HS-27A (cell line): ENCODE measurements at places on chromosomes 5 and 9.

- no peak for DNase-seq
Observed at GRCh38 chr5:93208141-93208751, 372.8 kb downstream of the NR2F1-AS1 start.

- DNase-seq, result no peak
Observed at GRCh38 chr5:113124265-113124664, 147.7 kb downstream of the DCP2 start.

GRCh38 chr5:7047511-7048261, 334.5 kb downstream of the TENT4A start:
- no peak for DNase-seq

DNA sequence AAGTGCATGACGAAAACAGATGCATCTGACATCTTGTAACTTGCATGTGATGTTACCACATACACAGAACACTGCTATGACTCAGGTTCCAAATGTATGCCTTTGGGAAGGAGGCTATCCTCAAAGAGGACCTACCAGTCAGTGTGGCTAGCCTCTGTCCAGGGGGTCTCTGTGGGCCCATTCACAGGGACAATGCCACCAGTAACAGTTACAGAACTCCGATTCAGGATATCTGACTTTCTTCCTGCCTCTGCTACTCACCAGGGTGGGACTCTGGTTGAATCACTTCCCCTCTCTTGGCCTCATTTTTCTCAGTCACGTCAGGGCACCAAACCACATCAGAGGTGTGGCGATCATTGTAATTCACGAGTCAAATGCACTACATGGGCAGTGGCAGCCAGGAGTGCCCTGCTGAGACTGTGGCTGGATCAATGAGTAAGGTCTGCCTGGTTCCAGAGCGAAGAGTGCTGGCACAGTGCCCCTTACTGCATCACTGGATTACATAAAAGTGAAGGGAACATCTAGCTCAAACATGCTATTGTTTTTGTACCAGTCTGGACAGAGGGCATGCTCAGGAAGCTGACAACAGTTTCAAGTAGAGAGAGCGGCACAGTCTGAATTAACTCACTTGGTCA, 13.2 kb downstream of the ATOX1 start:
- DNase-seq, result peak; percentile 79

GRCh38 chr5:35089334-35090314, 41.9 kb upstream of the AGXT2 start:
- peak; percentile 48 for DNase-seq

DNA sequence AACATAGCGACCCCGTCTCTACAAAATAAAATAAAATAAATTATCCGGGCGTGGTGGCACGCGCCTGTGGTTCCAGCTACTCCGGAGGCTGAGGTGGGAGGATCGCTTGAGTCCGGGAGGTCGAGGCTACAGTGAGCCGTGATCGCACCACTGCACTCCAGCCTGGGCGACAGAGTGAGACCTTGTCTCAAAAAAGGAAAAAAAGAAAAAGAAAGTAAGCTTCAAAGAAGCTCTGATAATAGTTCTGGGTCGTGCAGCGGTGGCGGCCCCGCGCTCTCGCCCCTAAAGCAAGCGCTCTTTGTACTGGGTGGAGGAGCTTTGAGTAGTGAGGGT, 6.8 kb downstream of the TLX3 start:
- DNase-seq, result no peak

DNA sequence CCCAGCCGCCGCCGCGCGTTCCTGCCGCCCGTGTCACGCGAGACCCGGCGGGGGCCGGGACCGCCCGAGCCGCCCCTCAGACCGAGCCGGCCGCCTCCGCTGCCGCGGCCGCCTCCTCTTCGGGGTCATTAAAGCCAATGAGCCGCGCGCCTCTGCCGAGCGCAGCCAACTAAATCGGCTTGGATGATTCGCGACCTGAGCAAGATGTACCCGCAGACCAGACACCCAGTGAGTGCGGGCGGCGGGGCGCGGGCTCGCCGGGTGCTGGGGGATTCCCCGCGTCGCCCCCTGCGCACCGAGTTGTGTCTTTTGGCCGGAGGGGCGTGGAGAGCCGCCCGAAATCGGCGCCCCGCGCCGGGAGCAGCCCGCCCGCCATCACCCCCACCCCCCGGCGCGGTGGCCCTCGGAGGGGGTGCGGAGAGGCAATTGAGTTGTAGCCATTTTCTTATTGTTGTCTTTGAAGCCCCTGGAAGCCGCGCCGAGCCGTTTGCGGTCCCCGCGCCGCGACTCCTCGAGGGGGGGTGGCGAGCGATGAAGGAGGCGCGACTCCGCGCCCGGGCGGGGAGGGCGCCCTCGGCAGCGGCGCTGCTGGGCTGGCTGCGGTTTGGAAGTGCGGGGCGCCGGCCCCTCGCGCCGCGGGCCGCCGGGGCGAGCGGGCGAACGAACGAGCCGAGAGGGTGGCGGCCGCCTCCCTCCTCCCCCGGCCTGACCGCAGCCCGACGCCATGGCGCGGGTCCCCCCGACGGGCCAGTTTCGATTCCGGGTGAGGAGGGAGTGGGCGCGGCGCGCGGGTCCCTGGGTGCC, 1.0 kb downstream of the TLE4 start:
- DNase-seq, result no peak

DNA sequence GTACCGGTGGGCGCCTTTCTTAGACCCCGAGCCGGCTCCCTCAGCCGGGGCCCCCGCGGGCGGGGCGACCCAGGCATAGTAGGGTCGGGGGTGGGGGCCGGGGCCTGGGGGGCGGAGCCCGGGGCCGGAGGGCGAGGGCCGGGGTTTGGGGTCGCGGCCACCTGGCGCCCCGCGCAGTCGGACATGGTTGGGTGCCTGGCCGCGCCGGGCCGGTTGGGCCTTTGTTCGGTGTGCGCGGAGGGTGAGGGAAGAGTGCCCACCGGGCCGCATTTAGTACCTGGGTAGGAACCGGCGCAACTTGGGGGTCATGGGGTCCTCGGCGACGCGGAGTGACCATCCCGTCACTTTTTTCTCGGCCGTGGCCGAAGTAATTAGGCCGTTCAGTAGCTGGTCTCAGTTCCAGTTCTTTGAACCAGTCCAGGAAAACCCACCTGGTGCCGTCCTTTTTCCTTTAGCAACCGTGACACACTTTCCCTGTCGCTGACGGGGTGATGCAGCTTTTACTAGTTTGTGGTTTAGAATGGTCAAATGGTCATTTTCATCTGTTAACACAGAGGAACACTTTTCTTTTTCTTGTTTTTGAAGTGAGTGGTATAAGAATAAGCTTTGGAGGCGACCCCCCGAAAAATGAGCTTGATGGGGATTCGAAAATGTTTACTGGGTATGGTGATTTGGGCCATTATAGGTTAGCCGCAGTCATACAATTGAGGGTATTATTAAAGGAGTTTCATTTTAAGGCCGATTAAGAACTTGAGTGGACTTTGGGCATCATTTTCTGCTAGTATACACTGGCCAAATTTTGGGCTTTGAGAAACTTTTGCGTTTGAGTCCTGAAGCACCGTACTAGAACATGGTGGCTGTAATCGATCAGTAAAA, 589 bp downstream of the CKS2 start:
- DNase-seq, result no peak

DNA sequence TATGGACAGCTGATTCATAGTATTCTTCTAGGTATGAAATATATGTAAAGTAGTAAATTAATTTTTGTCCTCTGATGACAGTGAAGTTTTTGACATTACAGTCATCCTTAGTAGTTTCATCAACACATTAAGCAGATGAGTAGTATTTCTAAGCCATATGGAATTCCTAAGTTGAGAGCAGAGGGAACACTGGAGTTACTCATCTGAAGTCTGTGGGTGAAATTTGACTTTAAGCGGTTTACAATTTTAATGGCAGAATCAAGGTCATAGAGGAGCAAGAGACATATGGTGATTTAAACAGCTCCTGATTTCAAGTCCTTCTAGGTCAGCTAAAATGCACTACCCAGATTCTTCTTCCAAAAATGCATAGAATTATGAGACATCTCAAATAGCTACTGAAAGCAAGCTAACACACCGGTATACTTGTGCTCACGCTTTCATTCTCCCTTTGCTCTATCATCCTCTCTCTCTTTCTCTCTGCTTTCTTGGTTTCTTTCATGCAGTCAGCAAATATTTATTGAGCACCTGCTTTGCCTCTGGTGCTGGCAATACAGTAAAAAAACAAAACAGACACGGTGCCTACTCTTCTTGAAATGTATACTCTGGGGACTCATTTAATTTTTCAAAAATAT, 235.9 kb downstream of the FER start:
- no peak for DNase-seq
